EL (cell line): ENCODE measurements at places on chromosomes 13 and 19.

- peak; percentile 26 for DNase-seq
These were observed 19.5 kb upstream of the TRPC4 start for GRCh38 chr13:37889102-37889501.

GRCh38 chr13:110914331-110915056 lies 375 bp downstream of the ANKRD10 start:
- peak; percentile 79 for DNase-seq

- no peak for DNase-seq
These were observed 23.6 kb upstream of the TTYH1 start for GRCh38 chr19:54391589-54392061.

DNA sequence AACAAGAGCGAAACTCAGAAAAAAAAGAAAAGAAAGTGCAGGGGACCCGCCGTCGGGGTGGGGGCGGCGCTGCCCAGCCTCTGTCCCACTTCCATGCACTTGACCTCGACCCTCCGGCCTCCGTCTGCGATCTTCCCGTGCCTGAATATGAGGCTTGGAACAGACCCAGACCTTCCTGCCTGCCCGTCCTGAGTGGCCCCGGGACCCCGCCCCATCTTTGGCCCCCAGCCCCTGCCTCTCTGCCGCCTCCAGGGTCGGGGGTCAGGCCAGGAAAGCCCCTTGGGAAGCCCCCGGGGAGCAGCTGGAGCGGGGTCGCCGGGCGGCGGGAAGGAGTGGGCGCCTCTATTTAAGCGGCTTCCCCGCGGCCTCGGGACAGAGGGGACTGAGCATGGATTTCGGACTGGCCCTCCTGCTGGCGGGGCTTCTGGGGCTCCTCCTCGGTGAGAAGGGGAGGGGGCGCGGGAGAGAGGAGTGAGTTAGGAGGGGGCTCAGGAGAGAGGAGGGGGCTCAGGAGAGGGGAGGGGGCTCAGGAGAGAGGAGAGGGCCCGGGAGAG lies at the start of gene MADCAM1:
Gene MADCAM1, plus strand, starts transcription at position 375 of the 554 bp plus-strand sequence. Its CDS starts 14 bp downstream, at position 389.
- no peak for DNase-seq

- no peak for DNase-seq
These were observed 2.9 kb downstream of the SHFL start for GRCh38 chr19:10088949-10089554.

- no peak for DNase-seq
These were observed 88.3 kb downstream of the DHRS12 start for GRCh38 chr13:51715613-51716012.

- no peak for DNase-seq
These were observed 230.6 kb downstream of the KLF12 start for GRCh38 chr13:73903561-73903960.
